MG63 (cell line): ENCODE measurements at places on chromosomes 4 and X.
A peak's percentile ranks its signal among the peaks of the same experiment; 100 is the strongest.

DNA sequence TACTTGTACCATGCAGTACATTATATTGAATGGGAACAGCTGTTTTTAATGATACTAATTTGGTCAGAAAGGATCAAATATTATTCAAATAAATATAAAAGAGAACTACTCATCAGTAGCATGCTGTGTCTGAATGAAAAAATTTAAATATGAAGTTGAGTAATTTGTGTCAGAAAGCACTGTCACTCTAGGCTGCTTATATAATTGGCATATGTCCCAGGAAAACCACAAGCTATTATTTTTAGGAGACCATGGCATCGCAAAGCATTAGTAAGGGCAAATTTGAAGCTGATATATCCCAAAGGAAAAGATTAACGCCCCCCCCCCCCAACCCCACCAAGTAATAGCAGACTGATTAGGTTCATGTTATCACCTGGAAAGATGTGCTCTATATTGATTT, 388.5 kb upstream of the SPANXN4 start:
- DNase-seq, result no peak

DNA sequence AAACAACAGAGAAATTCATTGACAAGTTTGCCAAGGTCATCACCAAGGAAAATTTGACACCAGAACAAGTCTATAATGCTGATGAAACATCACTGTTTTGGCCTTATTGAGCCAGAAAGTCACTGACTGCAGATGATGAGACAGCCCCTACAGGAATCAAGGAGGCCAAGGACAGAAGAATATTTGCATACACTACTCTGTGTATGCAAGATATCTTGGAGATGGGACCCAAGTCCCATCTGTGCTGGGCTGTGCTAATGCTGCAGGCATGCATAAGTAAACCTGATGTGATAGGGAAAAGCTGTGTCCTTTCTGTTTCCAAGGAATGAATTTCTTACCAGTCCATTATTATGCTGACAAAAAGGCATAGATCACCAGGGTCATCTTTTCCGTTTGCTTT, 126.8 kb downstream of the PAPSS1 start:
- no peak for DNase-seq

- peak; percentile 13 for DNase-seq
These were observed 637 bp downstream of the AR start for GRCh38 chrX:67544281-67545035.

GRCh38 chr4:90852237-90852636, 725.0 kb downstream of the CCSER1 start:
- no peak for DNase-seq

GRCh38 chr4:13498469-13498868, 14.3 kb upstream of the RAB28 start:
- DNase-seq, result no peak

DNA sequence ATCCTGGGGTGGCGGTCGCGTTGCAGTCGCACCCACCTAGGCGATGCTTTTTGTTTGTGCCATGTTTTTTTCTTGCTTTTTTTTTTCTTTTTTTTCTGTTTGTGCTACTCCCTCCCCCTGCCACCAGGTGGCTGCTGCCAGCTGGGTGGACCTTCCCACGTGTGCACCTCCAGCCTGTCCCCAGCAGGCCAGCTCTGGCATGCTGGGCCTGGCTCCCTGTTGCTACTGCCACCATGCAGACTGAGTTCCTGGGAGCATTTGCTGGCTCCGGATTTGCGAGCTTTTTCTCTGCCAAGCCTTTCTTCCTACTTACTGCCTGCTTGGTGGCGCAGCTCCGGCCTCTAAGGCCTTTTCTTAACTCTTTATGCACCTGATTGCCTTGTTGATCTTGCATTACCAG, 161.2 kb upstream of the WDFY3 start:
- DNase-seq, result peak; percentile 19

DNA sequence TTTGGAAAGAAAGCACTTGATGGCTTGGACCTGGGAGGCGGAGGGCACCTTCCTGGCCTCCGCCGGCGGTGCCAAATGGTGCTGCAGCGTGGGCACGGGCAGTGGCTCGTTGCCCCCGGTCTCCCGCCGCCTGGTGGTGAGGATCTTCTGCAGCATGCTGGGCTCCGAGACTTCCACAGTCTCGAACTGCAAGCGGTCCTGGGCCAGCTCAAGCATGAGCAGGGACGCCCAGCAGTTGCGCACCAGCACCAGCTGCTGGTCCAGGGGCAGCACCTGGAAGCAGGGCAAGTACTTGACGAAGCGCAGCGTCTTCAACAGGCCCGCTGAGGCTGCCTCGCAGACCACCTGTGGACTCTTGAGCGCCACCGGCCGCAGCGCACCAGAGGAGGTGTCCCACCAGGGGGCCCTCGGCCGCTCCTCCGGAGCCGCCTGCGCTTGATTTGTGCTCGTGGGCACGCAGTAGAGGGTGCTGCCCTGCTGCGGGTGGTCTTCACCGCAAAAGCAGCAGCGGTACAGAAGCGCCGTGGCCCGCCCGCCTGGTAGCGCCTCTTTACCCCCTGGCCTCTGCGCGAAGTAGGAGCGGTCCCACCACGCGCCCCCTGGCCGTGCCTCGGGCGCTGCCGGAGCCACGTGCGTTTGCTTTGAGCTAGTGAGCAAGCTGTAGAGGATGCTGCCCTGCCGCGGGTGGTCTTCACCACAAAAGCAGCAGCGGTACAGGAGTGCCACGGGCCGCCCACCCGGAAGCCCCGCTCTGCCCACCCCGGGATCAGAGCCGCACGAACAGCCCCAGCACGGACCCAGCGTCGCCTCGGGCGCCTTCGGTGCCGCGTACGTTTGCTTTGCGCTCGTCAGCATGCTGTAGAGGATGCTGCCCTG, 689 bp downstream of the NR0B1 start:
- no peak for DNase-seq

DNA sequence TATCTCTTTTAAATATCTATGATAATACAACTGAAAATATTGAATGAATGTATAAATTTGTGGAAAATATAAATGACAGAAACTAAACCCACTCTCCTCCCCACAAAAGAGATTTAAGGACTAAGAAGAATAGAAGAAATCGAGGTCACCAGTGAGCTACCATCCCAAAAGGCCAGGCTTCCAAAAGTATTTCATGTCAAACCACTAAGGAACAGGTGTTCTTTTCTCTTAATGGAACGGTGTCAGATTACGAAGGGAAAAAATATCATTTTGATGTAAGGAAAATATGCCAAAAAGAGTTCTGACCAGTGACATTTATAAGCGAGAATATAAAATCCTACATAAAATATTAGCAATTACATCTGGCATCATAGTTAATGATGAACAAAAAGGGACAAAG, 13.6 kb upstream of the TCEAL4 start:
- no peak for DNase-seq

DNA sequence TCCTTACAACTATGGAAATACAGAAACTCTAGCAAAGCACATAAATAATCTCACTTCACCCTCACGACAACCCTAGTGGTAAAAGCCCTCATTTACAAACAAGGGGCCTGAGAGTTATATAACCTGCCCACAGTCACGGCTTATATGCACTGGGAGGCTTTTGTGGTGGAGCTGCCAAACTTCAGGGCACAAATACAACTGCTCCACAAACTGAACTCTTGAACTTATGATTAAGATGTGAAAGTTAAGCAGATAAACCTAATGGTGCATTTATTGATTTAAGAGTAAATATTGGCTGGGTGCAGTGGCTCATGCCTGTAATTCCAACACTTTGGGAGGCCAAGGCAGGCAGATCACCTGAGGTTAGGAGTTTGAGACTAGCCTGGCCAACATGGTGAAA, 19.0 kb downstream of the SLC2A9 start:
- DNase-seq, result no peak

DNA sequence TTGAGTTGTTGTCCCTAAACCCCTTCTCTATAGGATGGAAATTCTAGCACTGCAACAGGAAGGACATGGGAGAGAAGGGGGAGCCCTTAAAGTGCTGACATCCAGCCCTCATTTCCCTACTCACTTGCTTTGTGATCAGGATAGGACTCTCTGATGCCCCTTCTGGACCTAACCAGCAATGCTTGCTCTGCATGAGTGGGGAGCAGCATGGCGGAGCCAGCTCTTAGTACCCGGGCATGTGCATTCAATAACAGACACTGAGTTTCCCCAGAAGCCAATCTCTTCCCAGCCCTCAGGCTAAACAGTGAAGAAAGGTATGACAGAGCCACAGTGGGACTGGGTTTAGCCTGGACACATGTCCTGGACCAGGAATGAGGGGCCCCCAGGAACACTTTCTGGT, 14.0 kb downstream of the SOD3 start:
- no peak for DNase-seq

DNA sequence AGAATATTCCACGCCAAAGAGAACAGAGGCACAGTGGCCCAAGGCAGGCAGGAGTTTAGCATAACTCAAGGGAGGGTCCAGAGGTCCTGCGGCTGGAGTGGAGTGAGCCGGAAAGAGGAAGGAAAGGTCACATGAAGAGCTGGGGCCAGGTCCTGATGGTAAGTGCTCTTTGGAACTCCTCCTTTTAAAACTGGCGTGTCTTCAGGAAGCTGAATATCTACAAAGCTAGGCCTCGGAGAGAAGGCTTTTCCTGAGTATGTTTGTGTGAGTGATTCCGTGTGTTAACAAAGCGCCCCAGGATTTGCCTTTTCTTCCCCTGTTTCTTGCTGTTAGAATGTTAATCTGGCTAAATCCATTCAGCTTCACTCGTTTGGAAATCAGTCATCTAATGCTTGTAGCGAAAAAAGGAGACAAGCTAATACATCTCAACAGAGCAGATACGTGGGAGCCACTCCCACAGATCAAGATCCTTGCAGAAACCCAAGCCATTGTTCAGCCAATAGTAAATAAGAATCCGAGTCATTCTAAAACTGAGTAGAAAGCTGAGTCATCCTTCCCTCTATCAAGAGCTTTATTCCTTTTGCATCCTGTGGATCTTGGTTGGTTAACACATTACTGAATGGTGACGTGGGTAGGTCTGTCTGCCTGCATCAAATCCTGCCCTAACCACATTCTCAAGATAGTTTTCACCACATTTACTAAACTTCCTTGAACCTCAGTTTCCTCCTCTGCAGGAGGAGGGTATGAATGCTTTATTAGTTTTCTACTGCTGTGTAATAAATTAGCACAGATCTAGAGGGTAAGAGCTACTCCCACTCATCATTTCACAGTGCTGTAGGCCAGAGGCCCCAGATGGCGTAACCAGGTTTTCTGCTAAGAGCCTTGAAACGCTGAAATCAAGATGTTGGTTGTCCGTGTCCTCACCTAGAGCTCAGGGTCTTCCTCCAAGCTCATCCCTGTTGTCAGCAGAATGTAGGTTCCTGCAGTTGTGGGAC, 43.2 kb upstream of the RBM47 start:
- DNase-seq, result no peak

DNA sequence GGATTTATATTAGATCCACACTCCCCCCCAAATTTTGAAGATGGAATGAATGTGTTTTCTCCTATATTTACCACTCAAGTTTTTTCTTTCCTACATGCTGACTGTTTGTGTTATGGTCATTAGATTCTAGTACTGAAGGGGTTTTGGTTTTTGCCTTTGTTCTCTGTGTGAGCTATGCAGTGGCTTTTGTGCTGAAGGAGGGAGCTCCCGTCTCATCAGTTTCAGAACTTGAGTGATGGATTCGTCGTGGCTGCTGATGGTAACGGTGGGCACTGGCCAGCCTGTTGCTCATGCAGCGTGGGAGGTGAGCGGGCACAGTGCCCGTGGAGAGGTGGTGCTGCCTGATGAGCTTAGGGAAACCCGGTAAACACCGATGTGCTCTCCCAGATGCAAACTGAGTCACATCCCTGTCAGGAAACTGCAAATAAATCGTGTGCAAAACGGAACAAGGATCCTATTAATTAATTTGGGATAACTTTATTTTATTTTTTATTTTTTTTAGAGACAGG, 101.5 kb downstream of the SORBS2 start:
- DNase-seq, result peak; percentile 73

- DNase-seq, result no peak
These were observed 115.2 kb upstream of the LNX1 start for GRCh38 chr4:53706422-53707032.

DNA sequence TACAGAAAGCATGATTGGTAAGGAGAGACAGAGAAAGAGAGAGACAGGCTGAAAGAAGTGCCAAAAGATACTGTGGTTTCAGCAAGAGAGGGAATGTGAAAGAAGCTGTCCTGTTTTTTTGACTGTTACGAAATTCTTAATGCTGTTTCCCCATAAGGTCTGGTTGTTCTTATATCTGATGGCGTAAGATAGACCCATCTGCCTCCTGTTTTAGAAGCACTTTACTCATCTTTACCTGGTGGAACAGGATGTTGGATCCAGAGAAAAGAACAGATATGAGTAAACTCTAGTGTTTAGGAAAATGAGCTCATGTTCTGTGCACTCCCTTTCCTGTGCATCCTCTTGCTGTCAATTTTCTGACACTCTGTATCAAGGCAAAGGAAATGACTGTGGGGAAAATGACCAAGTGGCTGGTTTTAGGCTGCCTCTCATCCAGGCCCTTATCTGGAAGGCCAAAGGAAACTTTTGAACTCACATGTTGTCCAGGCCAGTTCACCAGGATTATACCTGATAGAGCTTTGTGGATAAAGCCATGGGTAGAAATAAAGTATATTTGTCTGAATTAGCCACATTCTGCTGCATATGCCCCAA, 311.7 kb upstream of the HTR2C start:
- no peak for DNase-seq

GRCh38 chr4:40980318-40980883, 230.6 kb downstream of the NSUN7 start:
- no peak for DNase-seq

DNA sequence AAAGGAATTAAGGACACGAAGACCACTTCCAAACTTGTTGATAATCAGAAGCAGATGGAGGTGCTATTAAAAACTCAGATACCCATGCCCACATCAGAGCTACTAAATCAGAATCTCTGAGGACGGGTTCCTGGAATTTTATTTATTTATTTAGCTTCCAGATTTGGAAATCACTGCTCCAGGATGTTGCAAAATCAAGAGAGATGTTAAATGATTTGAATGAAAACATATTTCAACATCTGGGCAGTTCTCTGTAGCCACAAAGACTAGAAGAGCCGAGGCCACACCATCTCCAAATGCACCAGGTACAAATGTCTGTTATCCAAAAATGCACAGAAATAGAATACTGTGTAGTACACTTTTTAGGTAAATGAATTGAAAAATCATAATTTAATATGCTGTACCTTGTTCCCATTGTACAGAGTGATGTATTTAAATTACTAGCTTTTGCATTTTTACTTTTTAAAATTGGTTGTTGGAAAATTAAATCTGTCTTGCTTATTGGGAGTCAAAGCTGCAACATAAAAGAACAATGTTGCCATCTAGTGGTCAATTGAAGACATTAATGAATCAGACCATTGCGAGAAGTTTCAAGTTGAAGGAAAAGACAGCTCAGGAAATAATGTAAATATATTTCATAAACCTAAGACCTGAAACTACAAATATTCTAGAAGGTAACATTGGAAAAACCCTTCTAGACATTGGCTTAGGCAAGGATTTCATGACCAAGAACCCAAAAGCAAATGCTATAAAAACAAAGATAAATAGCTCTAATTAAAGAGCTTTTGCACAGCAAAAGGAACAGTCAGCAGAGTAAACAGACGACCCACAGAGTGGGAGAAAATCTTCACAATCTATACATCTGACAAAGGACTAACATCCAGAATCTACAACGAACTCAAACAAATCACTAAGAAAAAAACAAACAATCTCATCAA, 151.3 kb upstream of the TTC29 start:
- no peak for DNase-seq

GRCh38 chr4:76781698-76782595, 116.0 kb downstream of the SOWAHB start:
- peak; percentile 72 for DNase-seq

GRCh38 chrX:39750848-39751247, 346.9 kb downstream of the BCOR start:
- no peak for DNase-seq
